Stimulated activated CD4-positive, alpha-beta T cell treated with anti-CD3 and anti-CD28 coated beads, Interleukin-12 subunit alpha, Interleukin-12 subunit beta, amount 100 ng/mL, for 24 hours (primary cell): ENCODE measurements at places on chromosomes 7 and 10.

DNA sequence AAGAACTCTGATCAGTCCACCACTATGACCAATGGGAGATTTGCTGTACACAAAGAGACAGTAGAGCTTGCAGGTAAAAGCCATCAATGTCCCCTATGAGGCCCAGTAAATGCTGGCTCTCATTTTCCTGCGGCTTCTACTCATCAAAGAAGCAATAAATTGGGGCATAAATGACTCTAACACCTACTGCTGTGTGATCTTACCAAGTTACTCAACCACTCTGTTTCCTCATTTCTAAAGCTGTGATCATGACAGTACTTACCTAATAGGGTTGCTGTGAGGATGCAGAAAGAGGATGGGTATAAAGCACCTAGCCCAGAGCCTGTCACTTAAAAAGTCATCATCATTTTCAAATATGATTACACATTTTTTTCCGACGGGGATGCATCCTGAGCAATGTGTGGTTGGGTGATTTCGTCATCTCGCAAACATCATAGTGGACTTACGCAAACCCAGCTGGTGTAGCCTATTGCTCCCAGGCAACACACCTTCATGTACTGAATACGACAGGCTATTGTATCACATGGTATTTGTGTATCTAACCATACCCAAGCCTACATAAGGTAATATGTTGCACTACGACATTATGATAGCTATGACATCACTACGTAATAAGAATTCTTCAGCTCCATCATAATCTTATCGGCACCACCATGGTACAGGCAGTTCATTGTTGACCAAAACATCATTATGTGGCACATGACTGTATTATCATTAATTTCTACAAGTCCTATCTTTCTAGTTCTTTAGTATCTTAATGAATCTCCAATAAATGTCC is 7.1 kb upstream of the MGMT start:
- DNase-seq: no peak

- no peak for DNase-seq
Measured at GRCh38 chr10:113982769-113983168, 60.9 kb upstream of the ADRB1 start.

- DNase-seq: no peak
Measured at GRCh38 chr10:63717027-63717715, 196.0 kb downstream of the REEP3 start.

- DNase-seq: no peak
Measured at GRCh38 chr10:62692085-62692484, 112.4 kb upstream of the ADO start.

- DNase-seq: no peak
Measured at GRCh38 chr7:19110026-19110730, 7.3 kb downstream of the TWIST1 start.

DNA sequence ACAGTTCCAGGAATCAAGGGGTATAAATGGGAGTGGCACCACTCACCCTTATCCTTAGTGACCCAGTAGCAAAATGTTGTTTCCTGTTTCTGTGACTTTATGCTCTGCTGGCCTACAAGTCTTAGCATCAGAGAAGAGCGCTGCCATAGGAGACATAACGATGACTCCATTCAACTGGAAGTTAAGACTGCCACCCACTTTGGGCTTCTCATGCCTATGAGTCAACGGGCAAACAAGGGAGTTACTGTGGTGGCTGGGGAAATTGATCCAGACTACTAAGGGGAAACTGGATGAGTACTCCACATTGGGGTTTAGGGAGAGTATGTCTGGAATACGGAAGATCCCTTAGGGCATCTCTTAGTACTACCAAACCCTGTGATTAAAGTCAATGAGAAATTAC is 40.6 kb upstream of the PIK3CG start:
- DNase-seq: no peak

DNA sequence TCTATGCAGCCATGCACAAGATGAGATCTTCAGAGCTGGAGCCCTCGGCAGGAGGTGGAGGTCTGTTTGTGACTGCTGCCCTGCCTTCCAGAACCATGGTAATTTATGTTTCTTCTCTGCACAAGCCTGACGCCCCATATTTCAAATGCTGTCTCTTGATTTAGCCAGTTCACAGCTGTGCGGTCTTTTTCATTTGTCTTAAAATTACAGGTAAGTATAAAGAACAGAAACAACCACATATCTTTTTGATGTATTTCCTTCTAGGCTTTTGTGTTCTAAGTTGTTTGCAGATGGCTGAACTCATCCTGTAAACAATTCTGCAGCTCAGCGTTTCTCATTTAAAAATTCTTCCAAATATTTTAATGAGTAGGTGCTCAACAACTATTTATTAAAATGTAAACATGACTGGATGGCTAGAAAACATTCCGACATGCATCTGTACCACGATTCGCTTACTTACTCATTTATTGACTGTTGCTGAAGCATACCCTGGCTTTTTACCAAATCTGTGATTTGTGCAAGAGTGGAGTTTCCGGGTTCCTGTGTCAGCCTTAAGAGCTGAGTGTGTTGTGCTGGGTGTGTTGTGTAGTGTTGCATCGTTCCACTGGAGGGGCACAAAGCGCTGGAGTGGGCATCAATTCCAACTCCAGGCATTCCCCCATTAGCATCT is 58.9 kb downstream of the PIP4K2A start:
- no peak for DNase-seq

- no peak for DNase-seq
Measured at GRCh38 chr10:67670401-67670800, 25.6 kb downstream of the CTNNA3 start.

DNA sequence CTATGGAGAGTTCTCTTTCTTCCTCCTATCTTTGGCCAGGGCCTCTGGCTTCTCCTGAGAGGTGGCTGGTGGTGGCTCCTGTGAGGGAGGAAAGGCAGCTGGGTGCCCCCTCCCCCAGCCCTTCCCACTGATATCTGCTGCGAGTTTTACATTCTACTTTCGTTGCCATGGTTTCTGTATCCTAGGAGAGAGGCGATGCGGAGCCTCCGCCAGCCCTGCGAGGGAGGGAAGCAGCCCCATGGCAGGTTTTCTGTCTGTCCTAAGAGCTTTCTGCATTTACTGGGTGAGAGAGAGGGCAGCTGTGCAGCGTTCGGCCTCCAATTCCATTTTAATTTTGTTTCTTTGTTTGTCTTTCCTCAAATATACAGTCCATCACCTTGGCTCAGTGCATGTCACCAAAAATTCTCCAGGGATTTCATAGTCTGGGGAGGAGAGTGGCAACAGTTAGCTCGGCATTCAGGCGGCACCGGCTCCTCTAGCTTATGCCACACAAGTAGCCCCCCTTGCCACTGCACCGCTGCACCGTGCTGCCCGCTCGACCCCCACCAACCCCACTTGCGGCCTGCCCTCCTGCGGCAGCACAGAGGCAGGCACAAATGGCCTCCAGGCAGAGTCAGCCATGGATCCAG is 20.4 kb downstream of the DNAJB12 start:
- no peak for DNase-seq

GRCh38 chr7:137940656-137941518 is 61.0 kb downstream of the CREB3L2 start:
- no peak for DNase-seq

DNA sequence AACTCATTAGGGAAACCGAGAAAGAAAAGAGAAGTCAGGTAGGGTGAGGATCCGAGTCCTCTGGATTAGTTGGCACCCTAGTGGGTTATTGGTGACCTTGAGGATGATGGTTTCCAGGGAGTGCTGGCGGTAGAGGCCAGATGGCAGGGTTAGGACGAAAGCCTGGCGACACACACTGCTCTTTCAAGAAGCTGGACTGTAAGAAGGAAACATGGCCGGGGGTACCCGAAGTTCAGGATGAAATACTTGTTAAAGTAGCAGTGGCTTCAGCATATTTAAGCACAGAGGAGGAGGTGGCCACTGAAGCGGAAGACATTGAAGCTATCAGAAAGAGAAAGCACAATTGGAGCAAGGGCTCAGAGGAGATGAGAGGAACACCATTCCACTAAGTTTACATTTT is 224.6 kb downstream of the RELN start:
- DNase-seq: no peak

DNA sequence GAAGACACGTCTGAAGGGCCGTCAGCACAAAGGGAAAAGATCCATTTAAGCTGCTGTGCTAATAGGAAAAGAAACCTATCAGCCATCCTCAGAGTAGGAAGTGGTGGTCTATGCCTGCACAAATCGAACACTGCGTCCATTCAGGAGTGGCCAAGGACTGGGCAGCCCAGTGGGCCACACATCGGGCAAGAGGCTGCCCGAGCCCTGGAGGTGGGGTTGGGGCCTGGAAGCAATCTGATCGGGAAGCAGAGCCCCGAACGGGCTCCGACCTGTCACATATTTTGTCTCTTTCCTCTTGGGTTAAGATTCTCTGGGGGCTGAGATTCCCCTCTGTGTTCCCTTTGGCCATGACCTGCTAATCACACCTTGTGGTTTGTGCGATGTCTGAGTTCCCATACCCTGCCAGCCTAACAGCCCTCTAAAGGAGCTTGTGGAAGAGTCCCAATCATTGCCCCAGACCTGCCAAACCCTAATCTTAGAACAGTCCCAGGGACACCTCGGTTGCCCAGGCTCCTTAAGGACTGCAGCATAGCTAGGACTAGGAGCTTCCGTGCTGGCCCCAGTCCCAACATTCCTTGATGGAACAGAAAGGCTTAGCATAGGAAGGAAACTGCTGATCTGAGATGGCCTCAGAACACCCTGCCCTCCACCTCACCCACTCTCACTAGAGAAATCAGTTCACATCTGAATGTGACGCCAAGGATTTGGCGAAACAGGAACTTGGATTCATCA is 77.9 kb upstream of the SAMD8 start:
- DNase-seq: no peak

DNA sequence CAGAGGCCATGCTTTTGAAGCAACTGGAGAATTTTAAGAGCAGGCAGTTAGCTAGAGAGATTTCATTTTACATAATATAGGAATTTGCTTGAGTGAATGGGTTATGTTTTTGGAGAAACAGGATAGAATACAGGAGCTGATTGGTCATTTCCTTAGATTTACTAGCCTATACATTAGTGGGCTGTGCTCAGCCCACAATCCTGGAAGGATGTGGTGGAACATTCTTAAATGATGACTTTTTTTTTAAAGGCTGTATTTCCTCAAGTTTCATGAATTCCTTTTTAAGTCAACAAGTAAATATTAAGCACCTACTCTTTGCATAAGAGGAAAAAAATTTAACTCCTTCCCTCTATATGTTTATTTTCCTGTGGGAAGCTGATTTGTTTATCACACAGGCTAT is 314.4 kb upstream of the BMPER start:
- DNase-seq: no peak

- DNase-seq: no peak
Measured at GRCh38 chr7:127888825-127889224, 142.4 kb downstream of the LRRC4 start.

GRCh38 chr10:110811791-110812581 is 59.7 kb upstream of the PDCD4 start:
- DNase-seq: no peak
